AG20443 (cell line): ENCODE measurements at places on chromosomes 1 and 21.

- no peak for DNase-seq
Observed at GRCh38 chr1:184542291-184542690, 155.5 kb downstream of the C1orf21 start.

DNA sequence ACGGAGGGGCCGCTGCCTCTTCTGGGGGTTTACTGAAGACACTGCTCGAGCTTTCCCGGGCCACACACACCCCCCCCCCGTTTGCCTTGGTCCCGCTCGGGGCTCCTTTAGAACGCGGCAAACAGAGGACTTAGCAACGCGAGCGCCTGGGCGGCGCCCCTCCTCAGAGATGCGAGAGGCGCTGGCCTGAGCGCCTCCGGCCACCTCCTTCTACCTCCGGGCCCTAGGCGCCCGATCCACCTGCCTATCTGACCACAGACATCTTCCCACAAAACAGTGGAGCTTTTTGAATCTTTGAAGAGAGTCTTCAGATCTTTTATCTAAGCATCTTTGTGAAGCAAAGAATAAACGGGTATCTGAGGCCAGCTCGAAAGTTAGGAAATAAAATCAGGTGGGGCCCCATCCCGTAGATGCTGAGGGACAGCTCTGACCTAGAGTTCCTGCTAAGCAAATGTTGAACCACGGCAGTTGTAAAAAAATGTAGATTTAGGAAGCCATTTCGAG is 436 bp upstream of the TTLL7 start:
- DNase-seq: peak; percentile 89

GRCh38 chr1:29515170-29515955 is 279.0 kb downstream of the PTPRU start:
- no peak for DNase-seq

GRCh38 chr1:153560771-153561465 is 4.7 kb downstream of the S100A2 start:
- no peak for DNase-seq

GRCh38 chr1:28534671-28535070 is 18.2 kb upstream of the TRNAU1AP start:
- no peak for DNase-seq

DNA sequence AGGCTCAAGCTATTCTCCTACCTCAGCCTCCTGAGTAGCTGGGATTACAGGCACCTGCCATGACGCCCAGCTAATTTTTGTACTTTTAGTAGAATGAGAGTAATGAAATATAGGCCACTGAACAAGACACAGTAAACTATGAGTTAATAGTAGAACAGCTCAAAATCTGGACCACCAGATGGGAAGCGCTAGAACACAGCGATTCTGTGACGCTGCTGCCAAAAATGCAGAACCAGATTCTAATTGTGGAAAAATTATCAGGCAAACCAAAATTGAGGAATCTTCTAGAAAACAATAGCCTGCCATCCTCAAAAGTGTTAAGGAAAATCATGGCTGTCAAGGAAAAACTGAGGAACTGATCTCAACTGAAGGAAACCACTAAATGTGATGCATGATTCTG is 111.4 kb upstream of the TIAM1 start:
- no peak for DNase-seq

DNA sequence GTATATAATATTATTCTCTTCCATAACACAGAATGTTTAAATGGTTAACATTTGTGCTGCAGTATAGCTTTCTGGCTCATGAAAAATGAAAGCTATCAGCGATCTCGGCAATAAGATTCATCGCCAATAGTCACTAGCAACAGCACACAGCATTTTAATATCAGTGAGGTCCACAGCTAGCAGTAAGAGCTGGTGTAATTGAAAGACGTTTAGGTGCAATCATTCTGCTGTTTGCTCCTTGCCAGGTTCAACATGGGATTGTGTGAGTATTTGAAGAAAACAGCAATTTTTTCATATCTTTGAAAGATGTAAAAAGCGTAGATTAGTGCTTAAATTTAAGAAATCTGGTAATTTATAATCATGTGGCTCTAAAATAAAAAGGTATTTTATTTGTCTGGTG is 20.1 kb downstream of the PRKACB start:
- no peak for DNase-seq

- no peak for DNase-seq
Observed at GRCh38 chr1:27686223-27686990, 14.4 kb upstream of the IFI6 start.

DNA sequence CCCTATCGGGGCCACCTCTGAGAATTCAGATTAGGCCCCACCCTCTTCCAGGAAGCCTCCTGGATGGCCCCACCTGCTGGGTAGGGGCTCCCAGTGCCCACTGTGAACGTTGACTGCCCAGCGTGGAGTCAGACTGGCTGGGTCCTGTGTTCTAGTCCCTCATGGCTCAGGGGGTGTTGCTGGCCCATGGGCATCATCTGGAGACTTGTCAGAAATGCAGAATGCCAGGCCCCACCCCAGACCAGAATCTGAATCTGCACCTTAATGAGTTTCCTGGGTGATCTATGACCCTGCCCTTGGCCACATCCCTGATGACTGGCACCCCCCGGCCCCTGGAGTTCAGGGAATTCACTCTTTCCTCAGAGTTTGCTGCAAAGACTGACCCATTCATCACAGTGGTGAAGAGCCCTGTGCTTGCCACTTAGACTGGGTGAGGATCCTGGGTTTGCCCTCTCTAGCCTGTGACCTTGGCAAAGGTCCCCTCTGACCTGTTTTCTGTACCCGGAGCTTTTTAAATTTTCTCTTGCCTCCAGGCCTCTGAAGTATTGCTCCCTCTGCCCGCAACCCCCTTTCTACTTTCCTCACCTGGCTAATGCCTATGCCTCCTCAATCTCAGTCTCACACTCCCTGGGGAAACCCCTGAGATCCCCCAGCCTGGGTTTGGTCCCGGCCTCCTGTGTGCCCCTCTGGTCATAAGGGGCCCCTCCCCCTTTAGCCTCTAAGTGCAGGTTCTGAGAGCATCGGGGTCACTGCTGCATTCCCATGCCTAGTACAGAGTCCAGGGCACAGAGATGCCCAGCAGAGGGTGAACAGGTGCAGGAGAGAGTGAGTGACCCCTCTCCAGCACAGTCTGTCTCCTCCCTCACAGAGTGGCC is 184.2 kb downstream of the MATN1 start:
- DNase-seq: peak; percentile 6

DNA sequence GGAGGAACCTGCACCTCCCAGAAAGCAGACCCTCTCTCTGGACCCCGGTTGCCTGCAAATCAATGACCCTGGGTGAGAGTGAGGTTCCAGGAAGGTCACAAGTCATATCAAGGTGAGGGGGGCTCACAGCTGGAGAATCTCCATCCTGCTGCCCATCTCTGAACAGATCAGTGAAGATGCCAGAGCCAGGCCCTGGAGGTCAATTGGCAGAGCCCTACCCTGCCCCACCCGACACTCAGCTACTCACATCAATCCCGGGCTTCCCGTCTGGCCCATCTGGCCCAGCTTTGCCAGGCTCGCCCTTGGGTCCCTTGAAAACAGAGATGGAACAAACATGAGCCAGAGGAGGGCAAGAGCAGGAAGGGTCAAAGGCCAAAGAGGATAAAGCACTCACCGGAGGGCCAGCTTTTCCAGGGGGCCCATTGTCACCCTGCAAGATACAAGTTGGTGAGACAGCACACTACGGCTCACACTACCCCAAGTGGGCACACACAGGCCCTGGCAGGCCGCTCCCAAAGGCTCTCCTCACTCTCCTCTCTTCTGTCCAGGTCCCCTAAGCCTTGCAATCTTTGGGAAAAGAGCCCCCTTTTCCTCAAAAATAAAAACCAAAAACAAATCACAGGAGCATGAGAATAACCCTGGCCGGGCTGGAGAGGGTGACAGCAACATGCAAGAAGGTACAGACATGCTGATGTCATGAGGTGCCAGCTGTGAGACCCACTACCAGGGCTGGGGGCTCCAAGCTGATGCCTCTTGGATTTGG is 2.9 kb downstream of the COL9A2 start:
- no peak for DNase-seq

DNA sequence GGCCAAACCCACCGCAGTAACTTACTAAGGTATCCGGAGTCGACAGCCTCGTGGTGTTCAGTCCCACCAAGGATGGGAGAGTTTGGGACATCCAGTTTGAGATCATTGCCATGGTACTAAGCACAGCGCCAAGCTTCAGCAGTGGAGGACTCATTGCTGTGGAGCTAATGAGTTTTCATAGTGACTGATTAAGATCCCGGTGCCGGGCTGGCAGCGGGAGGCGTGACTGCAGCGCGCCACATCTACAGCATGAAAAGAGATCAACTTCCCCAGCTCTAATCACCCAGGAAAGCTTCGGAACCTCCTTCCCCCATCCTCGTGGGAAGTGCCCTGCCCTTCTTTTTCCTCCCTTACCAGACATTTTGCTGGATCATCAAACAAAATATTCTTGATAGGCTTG is 149.9 kb downstream of the OLFM3 start:
- no peak for DNase-seq

- peak; percentile 65 for DNase-seq
Observed at GRCh38 chr1:87869567-87869966, 540.9 kb downstream of the LMO4 start.

DNA sequence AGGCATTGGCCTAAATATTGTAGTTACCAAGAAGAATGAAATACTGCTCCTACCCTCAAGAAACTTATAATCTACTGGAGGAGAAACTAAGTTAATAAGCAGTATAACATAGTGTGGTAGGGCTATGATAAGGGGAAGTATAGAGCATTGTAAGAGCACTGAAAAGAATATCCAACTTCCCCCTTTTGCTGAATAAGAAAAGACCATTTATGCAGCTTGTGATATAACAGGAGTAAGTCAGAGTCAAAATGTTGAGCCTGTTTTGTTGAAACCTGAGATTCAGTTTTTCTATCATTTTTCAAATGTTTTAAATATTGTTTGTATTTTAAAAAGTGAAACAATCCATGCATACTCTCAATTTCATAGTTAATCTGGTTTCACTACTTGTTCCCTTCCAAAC is 48.3 kb upstream of the FCRL4 start:
- DNase-seq: no peak

GRCh38 chr1:188782220-188782841 is 1695.3 kb downstream of the BRINP3 start:
- peak; percentile 6 for DNase-seq

GRCh38 chr1:207841293-207841692 is 69.6 kb downstream of the CD34 start:
- no peak for DNase-seq

DNA sequence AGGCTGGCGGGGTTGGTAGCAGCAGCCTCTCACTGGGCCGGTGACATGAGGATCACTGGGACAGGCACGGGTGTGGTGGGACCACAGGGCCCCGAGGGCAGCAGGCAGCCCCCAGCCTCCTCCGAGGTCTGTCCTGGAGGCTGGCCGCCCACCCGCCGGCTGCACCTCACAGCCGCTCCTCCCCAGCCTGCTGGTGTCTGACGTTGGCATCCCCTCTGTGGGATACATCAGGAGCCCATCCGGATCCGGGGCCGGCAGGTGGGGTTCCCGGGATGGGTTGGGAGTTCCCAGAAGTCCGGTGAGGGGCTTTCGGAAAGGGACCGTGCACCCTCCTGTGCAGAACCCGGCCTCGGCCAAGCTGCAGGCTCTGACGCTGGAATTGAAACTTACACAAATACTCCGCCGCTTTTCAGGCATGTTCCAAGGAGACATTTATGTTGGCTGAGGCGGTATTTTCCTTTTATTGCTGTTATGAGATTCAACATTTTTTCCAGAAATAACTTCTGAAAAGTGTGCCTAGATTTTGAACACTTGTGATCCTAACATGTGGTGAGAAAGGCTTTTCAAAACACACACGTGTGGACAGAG is 142.1 kb upstream of the ARHGEF16 start:
- DNase-seq: no peak

DNA sequence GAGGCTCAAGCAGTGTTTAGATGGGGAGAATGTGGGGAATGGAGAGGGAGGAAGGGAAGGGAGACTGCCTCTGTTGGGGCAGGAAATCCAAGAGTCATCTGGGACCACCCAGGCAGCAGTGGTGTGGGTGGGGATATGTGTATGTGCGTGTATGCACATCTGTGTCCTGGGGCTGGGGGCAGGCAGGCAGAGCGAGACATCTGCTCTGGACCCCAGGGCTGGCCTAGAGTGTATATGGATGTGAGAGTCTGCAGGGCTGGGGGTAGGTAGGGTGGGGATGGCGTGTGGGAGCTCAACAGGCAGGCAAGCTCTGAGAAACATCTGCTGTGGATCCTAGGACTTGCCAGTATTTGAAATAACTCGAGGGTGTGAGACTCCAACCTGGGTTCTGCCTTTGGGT is 3.5 kb downstream of the PTCH2 start:
- DNase-seq: no peak

GRCh38 chr1:228378090-228378872 is 28.4 kb downstream of the TRIM11 start:
- DNase-seq: peak; percentile 90

DNA sequence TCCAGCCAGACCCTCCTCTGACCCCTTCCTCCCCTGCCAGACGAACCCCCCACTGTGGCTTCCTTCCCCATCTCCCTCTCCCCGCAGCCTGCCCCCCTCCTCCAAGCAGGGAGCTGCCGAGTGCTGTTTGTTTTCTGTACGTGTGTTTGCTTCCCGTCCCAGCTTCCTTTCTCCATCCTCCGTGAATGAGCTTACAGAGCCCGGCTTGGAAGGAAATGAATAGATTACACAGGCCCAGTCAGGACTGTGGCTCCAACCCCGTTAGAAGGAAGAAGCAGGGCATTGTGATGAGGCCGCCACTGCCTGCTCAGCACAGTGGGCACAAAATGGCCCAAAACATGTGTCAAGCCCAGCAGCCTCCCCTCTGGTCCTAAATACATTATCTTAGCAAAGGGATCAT is 123.2 kb downstream of the IGSF21 start:
- no peak for DNase-seq
